Occipital lobe (tissue), 3 donors: ENCODE measurements at places on chromosomes 1 and 21. TPM values are rescaled to one million over a fixed set of nuclear protein-coding genes. Genes with fewer than 3 reads are reported as not detected.

- no peak for DNase-seq
Observed at GRCh38 chr1:78619803-78620579, at the start of gene IFI44L. Gene IFI44L, plus strand, starts transcription at chr1:78620448. Its CDS starts 7,468 bp downstream, at chr1:78627916.

DNA sequence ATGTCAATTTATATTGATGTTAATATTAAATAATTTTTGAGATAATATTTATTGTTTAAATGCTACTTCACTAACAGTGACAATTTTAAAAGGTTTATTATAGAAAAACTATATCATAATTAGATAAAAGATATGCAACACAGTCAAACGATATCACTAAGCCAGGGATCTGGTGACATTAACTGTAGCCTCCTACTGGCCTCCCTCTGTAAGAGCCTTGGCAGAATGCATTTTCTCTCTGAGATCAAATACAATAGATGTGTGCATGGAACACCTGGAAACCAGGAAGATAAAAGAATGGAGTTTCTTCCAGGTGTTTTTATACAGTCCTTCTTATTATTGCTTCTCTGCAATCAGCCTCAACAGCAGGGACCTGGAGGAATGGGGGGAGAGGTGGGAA lies 1762.1 kb downstream of the BRINP3 start:
- no peak for DNase-seq

- DNase-seq = no peak
Observed at GRCh38 chr1:198258491-198258890, 101.7 kb downstream of the NEK7 start.

DNA sequence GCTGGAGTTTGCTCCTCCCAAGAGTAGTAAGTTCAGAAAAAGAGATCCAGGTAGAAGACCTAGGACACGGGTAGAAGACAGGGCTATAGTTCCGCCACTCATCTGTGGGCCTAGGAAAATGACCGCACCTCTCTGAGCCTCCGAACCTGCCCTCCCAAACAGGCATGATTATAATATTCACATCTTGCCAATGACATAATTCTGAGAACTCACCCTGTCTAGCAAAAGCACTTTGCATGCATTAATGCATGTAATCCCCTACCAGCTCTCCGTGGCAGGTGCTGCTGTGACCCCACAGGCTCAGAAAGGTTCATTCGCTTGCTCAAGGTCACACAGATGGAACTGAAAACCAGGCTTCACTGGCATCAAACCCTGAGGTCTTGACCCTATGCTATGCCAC lies 88.0 kb downstream of the SPSB1 start:
- no peak for DNase-seq

- DNase-seq = no peak
Observed at GRCh38 chr1:231200388-231201031, 38.7 kb downstream of the TRIM67 start.

DNA sequence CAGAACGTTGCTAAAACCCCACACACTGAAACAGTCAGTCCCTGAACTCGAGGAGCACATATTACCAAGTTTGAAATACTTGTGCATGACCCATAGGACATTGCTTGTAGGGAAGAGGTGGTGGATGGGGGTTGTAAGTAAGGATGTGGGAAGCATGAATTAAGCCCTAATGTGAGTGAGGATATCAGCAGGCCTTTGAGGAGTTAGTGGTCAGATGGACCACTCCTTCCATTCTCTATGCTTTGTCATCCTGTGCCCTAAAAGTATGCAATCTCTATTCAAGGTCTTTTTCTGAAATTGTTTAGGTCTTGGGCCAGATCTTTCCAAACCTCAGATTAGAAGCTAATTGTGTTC lies 70.9 kb upstream of the SAMSN1 start:
- no peak for DNase-seq

DNA sequence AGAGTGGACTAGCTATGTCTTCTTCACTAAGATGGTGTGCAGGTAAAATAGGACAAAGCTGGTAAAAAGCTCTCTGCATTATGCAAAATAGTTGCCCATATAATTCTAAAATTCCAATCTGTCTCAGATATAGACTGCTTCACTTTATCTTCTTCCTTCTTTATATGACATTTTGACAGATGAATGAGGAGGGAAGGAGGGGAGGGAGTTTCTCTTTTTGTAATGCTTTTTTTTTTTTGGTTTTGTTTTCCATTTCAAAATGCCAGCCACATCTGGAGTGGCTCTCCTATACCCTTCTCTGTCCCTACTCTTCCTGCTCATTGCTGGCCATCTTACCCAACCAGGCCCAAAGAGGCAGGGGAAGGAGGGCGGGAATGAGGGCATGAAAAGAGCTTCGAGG lies 24.2 kb upstream of the JUN start:
- no peak for DNase-seq

DNA sequence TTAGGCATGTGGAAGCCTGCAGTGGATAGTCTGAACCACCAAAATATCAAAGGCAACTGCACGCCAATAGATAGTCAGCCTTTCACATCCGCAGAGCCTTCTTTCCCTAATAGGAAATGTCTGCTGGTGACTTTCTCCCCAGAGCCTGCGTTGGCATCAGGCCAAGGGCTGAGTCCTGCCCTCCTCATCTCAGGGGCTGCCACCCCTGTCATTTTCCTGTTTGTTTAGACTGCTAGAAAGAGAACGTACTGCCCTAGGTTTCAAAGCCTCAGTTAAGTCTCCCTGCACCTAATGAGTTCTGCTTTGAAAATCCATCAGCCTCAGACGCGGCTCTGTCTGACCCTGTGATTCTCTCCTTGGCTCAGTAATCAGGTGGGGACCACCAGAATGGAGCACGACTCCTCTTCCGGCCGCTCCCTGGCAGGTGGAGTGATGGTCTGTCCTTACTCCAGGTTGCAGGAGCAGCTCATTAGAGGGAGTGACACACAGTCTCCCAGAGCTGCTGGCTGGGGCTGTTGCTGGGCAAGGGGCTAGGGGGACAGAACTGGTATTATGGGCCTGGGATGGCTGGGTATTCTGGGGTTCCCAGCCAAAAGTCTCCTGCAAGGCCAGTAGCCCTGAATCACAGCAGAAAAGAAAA lies 27.3 kb downstream of the STUM start:
- no peak for DNase-seq

DNA sequence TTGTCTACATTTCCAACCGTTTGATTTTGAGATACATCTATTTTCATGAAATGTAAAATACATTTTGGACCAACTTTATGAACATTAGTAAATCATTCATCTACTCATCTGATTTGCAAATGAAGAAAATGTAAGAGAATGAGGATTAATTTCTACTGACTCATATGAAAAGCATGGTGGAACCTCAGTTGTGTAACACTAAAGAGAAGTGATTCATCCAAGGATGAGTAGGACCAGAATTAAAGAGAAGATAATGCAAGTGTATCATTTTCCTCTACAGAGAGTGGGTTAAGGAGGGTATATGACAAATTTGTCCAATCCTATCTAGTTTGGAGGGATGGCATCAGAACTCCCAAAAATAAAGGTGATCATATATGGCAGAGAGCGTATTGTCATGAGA lies 1967.6 kb downstream of the MRPL39 start:
- no peak for DNase-seq

- DNase-seq = no peak
Observed at GRCh38 chr1:240170266-240170665, 78.6 kb downstream of the FMN2 start.

GRCh38 chr1:162213281-162213912 lies 143.9 kb downstream of the NOS1AP start:
- DNase-seq = no peak

DEDD gene
- 26.8 TPM for total RNA-seq

SYDE2 gene
- total RNA-seq = 2.3 TPM

S100A4 gene
- 0.62 TPM for total RNA-seq

LCE2A gene
- total RNA-seq = not detected

STMN1 gene
- total RNA-seq = 706 TPM

TFB2M gene
- 17.0 TPM for total RNA-seq
